AML-193 (cell line): ENCODE measurements at places on chromosomes 1 and 21.

GRCh38 chr1:156801409-156802121, 15.1 kb downstream of the SH2D2A start:
- no peak for DNase-seq

- DNase-seq: no peak
Observed at GRCh38 chr1:162328512-162328911, 48.1 kb downstream of the SPATA46 start.

- DNase-seq: no peak
Observed at GRCh38 chr1:153366261-153366660, 8.6 kb downstream of the S100A9 start.

GRCh38 chr1:55378582-55378981, 163.4 kb upstream of the USP24 start:
- no peak for DNase-seq

DNA sequence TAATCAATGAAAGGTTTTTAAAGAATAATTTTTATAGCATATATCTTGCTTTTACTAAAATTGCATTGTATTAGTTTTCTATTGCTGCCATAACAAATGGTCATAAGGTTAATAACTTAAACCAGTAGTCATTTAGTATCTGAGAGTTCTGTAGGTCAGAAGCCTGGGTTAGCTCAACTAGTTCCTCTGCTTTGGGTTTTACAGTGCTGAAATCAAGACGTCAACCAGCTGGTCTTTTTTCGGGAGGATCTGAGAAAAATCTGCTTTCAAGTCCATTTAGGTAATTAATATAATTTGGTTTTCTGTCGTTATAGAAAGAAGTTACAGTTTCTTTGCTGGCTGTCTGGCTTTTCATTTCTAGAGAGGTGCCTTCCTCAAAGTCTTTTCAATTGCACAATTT, 577.7 kb downstream of the MRPL39 start:
- DNase-seq: no peak

- no peak for DNase-seq
Observed at GRCh38 chr1:72271555-72272085, 10.7 kb downstream of the NEGR1 start.

DNA sequence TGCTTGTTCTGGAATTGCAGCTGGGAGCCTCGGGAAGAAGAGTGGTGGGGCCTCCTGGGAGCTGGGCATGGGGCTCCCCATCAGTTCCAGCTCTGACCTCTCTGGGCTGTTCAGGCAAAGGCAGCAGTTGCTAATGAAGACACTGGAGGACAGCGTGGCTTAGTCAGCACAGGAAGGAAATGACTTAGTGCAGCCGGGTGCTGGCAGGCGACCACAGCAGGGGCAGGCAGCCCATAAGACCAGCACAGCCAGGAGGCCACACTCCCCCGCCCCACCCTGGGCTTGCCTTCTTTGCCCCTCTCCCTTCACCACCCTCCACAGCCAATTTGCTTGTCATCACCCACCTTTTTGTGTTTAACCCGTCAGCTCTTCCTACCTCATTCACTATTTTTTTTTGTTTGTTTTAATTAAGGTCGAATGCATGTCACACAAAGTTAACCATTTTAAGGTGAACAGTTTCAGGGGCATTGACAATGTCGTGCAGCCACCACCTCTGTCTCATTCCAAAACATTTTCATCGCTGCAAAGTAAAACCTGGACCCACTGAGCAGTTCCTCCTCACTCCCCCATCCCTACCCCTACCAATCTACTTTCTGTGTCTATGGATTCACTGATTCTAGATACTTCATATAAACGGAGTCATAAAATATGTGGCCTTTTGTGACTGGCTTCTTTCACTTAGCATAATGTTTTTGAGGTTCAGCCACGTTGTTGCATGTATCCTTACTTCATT, 10.9 kb downstream of the OLIG2 start:
- peak; percentile 90 for DNase-seq

GRCh38 chr1:212188599-212189351, 96.4 kb upstream of the PPP2R5A start:
- no peak for DNase-seq

- DNase-seq: no peak
Observed at GRCh38 chr1:90074137-90074536, 79.2 kb downstream of the ZNF326 start.

GRCh38 chr1:222546548-222547259, 1.2 kb downstream of the HHIPL2 start:
- DNase-seq: no peak

GRCh38 chr1:246828818-246829217, 102.9 kb downstream of the AHCTF1 start:
- no peak for DNase-seq

GRCh38 chr1:208054485-208054884, 143.6 kb upstream of the CD34 start:
- DNase-seq: no peak

DNA sequence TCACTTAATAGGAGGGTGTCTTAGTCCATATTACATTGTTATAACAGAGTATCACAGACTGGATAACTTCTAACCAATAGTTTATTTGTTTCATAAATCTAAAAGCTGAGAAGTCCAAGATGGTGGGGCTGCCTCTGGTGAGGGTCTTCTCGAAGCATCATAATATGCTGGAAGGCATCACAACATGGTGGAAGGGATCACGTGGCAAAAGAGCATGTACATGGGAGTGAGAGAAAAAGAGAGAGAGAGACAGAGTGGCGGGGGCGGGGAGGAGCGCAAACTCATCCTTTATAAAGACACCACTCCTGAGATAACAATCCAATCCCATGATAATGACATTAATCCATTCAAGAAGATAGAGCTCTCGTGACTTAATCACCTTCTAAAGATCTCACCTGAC, 31.5 kb downstream of the CFHR5 start:
- no peak for DNase-seq

GRCh38 chr1:19312782-19313635, 883 bp downstream of the SLC66A1 start:
- DNase-seq: peak; percentile 8

GRCh38 chr1:183588827-183589226, 1.4 kb downstream of the NCF2 start:
- DNase-seq: no peak

- no peak for DNase-seq
Observed at GRCh38 chr1:48182439-48182838, 40.1 kb upstream of the SLC5A9 start.

GRCh38 chr21:24217151-24217550, 1390.1 kb downstream of the MRPL39 start:
- DNase-seq: no peak

GRCh38 chr1:16967095-16967575, 13.3 kb downstream of the MFAP2 start:
- DNase-seq: no peak

DNA sequence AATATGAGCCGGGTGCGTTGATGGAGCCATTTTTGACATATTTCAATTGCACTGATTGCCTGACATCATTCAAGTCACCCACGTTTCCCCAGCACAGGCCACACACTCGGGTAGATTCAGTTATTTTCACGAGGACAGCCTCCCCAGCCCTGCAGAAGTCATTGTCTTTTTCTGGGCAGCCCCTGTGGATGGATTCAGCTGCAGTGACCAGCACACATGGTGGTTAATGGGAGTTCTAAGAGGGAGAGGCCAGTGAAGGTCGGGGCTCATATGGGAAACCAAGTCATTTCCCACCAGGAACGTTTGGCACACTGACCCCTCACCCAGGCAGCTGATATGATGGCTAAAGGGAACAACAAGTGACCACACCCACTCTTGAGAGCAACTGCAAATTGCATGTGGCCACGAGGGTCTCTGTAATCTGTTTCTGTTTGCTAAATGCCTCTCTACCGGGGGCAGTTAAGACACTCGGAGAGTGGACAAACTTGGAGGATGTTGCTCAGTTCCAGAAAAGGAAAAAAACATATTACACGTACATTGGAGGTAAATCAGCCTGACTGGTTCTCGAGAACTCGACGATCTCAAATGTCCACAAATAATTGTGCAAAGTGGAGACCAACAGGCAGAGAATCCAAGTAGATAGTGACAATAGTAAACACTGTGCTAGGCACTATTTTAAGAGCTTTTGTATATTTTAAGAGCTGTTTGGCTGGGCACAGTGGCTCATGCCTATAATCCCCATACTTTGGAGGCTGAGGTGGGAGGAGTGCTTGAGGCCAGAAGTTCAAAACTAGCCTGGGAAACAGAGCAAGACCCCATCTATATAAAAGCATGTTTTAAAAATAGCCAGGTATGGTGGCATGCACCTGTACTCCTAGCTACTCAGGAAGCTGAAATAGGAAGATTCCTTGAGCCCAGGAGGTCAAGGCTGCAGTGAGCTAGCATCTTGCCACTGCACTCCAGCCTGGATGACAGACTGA, 167.2 kb upstream of the IRF2BP2 start:
- DNase-seq: no peak

DNA sequence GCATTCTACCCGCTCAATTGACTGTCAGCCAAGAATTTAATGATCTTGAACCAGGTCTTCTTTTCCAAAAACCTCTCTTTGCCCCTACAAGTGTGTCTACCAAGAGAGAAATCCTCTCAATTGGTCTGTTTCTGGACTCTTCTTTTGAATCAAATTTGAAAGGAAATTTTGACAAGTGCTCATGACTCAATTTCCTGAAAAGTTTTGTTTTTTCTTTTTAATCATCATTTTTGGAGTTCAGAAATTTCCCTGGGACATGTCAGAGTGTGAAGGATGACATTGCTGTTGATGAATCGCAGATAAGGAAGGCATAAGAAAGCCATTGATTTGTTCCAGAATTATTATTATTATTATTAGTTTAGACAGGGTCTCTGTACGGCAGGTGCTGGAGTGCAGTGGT, 88.2 kb upstream of the AKT3 start:
- no peak for DNase-seq

- DNase-seq: no peak
Observed at GRCh38 chr1:16438924-16439323, 1.6 kb upstream of the NECAP2 start.

DNA sequence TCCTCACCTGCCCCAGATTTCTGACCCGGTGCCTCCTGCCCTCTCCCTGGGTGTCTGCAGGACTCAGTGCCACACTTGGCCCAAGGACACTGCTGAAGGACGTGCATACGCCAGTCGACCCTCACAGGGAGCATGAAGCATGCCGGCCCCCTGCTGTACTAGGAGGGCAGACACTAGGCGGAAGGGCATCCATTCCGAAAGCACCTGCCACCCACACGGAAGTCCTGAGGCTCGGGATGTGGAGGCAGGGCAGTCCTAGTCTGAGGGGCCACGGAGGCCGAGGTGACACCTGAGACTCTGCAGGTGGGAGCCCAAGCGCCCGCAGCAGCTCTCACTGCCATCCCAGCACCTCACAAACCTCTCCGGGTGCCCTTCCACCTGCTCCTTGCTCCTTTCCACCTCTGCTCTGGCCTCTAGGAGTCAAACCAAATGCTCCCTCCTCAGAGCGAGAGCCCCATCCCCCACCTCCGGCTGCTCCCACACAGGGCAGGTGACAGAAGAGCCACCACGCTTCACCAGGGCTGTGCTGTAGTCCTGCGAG, 2.4 kb downstream of the NPHP4 start:
- no peak for DNase-seq

DNA sequence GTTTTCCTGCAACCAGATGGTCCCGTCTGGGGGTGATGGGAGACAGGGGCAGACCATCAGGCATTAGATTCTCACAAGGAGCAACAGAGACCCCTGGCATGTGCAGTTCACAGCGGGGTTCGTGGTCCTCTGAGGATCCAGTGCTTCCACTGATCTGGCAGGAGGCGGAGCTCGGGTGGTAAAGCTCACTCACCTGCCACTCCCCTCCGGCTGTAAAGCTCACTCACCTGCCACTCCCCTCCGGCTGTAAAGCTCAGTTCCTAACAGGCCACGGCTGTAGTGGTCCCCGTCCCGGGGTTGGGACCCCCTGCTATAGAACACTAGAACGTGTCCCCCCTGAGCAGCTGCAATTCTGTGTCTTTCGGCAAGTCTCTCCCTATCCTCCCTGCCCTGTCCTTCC, 4.6 kb downstream of the KRTAP10-12 start:
- no peak for DNase-seq

DNA sequence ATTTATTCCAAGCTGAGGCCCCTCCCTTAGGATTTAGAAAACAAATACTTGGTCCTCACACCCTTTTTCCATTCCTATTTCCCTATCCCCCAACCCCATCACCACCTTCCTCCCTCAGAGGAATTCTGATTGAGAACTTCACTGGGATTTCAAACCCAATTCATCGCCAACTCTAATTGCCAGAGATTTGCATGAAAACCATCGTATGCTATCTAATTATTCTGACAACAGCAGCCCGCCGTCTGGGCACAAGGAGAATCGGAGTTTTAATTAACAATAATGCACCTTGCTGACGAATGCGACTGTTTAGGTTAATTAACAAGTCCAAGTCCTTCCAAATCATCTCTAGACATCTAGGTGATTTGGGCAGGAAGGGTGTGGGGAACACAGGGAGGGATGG, 4.4 kb downstream of the ACKR1 start:
- no peak for DNase-seq

GRCh38 chr1:192527950-192528349, 47.6 kb upstream of the RGS1 start:
- no peak for DNase-seq

DNA sequence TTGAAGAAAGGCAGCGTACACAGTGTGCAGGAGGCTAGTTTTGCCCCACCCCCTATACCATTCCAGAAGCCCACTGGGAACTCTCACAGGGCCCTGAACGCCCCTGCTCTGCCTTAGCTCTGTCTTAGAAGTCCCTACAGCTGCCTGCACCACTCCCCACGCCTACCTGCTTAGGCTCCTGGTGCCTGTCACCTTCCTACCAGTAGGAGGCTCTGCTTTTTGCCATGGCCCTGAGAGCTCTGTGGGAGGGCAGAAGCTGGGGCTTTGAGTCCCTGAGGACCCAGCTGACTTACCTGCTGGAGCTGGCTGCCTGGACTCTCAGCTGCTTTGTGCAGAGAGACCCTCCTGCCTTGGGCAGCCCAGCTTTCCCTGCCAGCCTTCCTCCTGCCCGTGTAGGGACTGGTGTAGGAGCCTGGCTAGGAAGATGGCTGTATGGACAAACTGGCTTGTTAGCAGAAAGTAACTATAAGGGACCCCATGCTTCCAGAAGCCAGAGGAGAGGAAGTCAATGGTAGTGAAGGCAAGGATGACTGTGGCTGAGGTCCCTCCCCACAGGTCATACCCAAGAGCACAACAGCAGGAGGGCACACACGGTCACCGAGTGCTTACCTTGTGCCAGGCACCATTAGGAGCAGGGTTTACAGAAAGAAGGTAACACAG, 9.8 kb upstream of the CELSR2 start:
- peak; percentile 26 for DNase-seq

DNA sequence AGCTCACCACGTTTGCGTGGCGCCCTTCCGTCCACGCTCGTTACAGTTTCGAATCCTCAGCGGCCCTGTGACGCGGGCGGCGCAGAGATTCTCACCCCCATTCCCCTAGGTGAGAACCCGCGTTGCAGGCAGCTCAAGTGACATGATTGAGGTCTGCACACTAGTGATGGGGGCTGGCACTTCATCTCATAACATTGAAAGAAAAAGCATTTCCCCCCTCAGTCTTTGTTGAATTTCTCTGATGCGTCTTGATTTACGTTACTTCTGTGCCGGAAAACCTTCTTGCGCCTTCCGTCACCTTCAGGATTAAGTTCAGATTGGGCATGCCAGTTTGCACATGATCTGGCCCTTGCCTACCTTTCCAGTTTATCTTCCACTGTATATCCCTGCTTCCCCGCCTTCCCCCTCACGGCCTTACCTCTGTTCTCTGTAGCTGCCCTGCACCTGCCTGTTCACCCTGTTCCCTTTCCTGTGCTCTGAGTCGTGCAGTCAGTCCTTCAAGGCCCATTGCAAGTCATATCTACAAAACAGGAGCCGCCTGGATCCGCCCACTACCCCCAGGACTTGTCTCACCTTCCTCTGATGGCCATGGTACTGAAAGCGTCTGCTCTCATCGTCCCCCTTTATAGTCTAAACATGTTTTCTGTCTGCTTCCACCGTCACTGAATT, 1.1 kb downstream of the CTPS1 start:
- no peak for DNase-seq

GRCh38 chr21:16330082-16330907, 600.5 kb downstream of the USP25 start:
- peak; percentile 48 for DNase-seq
